IPS DF 6.9 (cell line): ENCODE measurements at places on chromosomes 2 and 18.

DNA sequence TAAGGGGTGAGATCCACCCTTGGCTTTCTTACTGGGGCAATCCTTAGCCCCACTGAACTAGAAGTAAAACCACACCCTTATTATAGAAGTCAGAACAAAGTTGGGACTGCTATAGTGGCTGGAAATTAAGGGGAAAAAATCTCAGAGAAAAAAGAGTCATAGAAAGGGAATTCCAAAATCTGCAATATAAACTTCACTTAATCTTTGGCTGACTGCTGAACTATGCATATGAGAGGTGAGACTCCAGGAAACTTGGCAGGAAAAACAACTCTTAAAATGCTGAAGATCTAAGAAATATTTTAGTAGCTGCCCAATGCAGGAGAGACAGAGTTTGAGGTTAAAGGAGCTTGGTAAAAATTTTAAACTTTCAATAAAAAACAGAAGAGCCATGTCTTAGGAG lies 201.8 kb upstream of the FN1 start:
- DNase-seq, result no peak

DNA sequence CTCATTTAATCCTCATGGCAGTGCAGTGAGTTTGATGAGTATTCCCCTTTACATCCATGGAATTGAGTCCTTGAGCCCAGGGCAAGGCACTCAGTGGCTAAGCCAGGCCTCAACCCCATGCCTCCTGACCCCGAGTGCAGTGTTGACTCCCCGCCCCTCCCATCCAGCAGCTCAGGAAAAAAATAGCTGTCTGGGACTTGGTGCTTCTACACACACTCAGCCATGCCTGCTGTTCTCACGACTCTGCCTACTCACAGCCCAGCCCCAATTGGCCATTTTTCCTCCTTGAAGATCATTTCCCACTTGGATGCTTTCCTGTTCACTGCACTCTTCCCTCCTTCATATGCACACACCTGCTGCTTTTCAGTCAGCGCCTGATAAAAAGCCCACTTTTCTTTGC lies 8.8 kb downstream of the FOSL2 start:
- DNase-seq, result no peak

- no peak for DNase-seq
These were observed 871.2 kb upstream of the POU3F3 start for GRCh38 chr2:103982691-103983090.

DNA sequence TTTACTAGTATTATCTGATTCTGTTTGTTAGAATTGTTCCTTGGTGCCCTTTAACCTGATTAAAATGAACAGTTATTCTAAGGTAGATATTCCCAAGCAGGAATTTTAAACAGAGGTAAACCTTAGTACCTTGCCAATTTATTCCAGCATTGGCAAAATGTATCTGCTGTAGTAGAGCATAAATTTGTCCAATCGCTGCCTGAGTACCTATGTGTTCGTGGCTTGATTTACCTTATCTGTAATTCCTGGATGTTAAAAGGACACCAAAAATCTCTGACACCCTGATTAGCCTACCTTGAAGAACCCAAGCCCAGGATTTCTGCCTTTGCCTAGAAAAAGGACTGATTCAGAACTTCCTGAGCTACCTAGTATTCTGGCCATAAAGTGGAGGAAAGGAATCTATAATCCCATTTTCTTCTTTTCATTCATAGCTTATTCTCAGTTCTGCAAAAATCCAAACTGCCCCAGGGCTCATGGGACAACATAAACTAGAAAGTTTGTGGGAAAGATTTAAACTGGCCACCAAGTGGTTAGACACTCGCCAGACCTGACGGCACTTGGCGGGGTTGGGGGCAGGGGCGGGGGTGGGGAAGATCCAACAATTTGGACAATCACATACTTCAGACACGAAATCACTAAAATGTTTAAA lies 16.2 kb upstream of the ZCCHC2 start:
- DNase-seq, result no peak
